ENCODE measurements at places on chromosomes 1 and 21.

GRCh38 chr21:40685141-40685540 is 161.8 kb downstream of the DSCAM start:
- DNase-seq: no peak

DNA sequence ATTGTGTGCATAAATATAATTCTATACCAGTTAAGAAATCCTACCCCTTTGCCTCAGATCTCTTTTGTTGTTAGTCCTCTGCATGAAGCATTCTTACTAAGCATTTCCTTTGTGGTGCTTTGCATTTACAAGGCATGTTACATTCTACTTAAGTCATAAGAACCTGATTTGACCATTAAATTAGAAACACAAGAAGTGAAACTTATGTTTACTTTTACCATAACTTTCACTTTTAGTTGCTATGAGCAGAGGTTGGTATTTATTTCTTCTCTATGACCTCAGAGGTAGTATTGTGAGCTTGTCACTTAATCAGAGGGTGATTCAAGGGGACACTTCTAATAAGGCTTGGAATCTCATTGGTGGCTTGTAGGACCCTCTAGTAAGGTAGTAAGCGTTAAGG is 9.0 kb downstream of the FAM20B start:
- DNase-seq: no peak

DNA sequence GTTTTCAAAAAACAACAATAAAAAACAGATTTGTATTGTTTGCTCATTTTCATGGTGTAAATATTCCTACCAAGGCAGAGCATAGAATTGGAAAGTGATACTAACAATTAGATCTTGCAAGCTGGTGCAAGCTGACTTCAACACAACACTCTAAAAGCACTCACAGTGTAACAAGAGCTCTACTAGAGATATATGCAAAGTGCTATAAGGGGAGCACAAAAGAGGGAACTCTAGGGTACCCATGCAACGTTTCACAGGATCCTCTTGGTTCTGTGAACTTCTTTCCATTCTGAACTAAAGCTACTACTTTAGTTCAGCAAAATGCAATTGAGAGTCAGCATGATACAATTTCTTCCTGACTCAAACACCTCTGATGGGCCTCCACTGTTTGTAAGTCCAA is 78.3 kb downstream of the ATP1B1 start:
- no peak for DNase-seq

DNA sequence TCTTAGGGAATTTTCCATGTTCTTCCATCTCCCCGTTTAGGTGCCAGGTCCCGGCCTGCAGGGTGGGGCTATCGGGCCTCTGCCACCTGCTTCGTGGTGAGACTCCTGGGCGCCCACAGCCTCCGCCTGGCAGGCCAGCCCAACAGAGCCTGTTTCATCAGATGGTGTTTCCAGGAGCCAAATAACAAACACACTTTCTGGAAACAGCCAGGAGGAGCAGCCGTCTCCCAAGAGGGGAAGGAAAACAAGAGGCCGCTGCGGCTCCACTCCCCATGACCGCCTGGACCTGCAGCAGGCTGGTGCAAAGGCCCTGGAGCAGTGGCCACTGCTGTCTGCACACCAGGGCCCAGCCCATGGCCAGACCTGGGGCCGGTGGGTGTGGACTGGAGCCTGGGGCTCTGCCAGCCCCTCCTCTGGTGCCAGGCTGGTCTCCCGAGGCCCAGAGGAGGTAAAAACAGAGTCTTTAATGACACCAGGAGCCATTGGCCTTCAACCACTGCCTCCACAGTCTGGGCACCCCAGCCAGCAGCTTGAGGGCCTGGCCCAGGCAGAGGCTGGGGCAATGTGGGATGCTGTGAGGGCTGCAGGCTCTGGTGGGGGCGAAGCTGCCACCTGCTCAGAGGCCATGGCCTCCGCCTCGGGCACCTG is 55.0 kb downstream of the SLX9 start:
- no peak for DNase-seq

DNA sequence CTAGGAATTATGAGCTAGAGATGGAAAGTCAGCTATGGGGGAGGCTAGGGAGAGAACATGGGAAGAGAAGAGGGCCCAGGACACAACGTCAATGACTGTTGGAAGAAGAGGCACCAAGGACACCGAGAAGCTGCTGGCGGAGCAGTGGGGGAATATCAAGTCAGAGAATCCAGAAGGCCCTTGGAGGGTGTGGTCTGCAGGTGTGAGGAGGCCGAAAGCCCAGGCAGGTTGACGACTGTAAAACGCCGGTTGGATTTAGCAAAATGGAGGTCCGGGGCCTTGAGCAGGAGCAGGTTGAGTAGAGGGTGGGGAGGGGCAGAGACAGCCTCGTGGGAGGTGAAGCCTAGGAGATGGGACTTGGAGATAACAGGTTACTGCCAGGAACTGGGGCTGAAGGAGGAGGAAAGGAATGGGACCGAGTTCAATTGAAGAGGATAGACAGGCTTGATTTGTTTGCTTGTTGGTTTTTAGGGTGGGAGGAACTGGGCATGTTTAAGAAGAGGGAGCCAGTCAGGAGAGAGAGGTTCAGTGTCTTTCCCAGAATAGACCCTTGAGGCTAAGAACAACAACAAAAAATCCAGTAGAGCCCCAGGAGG is 35.1 kb downstream of the EDN2 start:
- no peak for DNase-seq

- no peak for DNase-seq
Measured at GRCh38 chr1:89670163-89670562, 37.2 kb downstream of the LRRC8C start.

All from T-helper 9 cell (primary cell).